ENCODE measurements at places on chromosomes 1 and 21. TPM values are rescaled to one million over a fixed set of nuclear protein-coding genes. Genes with fewer than 3 reads are reported as not detected.

Gene CYP4A22
- not detected for total RNA-seq

Gene RGS13
- not detected for total RNA-seq

Gene LCE1B
- total RNA-seq, result not detected

Gene UBE2Q1
- total RNA-seq, result 53.2 TPM

Gene GNAT2
- not detected for total RNA-seq

Gene DENND4B
- total RNA-seq, result 51.6 TPM

Gene PTPRC
- total RNA-seq, result 9.7 TPM

Gene NLRP3
- 1.2 TPM for total RNA-seq

- no peak for DNase-seq
Measured at GRCh38 chr1:199815947-199816346, 211.6 kb upstream of the NR5A2 start.

DNA sequence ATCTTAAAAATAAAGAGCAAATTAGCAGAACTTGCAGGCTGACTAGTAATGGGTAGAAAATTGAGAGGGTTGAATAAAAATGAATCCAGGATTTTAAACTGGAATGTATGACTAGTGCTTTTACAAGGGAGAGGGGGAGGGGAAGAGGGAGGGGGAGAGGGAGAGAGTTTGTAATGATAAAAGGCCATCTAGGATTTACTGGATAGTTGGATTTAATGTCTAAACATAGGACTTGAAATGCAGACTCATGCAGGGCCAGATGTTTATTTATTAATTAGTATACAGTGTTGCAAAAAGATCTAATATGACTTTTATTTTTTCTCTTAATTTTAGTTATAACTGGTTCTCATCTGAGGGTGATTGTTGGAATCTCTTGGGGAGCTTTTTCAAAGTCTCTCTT lies 4.3 kb downstream of the ZNF326 start:
- DNase-seq, result no peak

GRCh38 chr1:20721117-20722061 lies 3.6 kb upstream of the KIF17 start:
- no peak for DNase-seq

DNA sequence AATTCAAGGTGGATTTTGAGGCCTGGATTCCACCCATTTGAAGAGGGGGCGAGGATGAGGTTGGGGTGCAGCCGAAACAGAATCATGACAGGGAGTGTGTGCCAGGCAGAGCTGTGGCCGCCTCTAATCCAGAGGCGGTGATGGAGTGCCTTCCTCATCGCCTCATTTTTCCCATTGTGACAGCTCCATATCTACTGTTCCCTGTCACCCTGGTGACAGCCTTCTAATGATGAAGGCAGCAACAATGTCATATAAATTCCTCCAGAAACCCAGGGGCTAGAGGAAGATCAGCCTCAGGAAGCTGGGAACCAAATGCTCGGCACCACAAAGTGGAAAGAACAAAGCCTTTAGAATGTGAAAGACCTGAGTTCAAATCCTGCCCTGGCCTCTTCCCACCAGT lies 42.0 kb downstream of the LRRN2 start:
- no peak for DNase-seq

GRCh38 chr1:20875198-20875973 lies 88.3 kb upstream of the HP1BP3 start:
- no peak for DNase-seq

DNA sequence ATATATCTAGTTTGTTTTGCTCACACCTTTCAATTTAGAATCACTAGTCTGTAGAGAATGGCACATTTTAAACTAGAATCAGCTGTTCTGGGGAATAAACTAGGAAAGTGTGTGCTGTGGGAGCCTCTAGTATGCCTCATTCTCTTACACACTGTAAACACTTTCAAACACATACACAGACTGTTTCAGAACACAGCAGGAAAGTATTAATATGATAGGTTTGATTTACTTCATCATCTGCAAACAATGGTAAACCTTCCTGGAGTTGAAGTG lies 67.1 kb upstream of the ABCG1 start:
- no peak for DNase-seq

DNA sequence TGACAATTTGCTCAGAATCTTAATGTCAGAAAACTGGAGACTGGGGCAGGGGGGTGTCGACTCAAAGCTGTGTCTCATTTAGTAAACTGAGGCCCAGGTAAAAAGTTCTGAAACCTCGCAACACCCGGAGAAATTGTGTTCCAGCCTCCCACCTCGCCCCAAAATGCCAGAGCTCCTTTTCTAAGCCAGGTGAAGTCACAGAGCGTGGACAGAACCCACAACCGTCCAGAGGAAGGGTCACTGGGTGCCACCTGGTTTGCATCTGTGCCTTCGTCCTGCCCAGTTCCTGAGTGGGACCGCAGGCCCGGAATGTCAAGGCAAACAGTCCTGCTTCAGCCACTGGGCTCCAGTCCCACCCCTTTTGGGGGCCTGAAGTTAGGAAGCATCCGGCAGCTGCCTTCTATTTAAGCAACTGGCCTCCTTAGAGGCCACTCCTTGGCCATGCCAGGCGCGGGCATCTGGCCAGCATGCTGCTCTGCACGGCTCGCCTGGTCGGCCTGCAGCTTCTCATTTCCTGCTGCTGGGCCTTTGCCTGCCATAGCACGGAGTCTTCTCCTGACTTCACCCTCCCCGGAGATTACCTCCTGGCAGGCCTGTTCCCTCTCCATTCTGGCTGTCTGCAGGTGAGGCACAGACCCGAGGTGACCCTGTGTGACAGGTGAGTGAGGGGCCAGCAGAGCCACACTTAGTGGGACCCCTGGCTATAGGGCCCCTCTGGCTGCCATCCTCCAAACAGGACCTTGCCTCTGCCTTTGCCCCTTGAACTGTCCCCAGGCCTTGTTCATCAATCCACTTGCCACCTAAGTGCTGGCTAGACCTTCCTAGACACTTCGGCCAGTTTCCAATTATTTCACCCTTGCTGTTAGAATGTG lies at the start of gene TAS1R1:
TSS of gene TAS1R1 (plus strand) at position 401 of the 872 bp plus-strand sequence. CDS start at position 468, 67 bp downstream.
- no peak for DNase-seq

GRCh38 chr21:42640486-42640885 lies 12.9 kb upstream of the PDE9A start:
- DNase-seq, result no peak

GRCh38 chr1:119966020-119966419 lies 69.7 kb upstream of the ADAM30 start:
- DNase-seq, result no peak

- no peak for DNase-seq
Measured at GRCh38 chr1:204983136-204983535, 59.9 kb upstream of the CNTN2 start.

DNA sequence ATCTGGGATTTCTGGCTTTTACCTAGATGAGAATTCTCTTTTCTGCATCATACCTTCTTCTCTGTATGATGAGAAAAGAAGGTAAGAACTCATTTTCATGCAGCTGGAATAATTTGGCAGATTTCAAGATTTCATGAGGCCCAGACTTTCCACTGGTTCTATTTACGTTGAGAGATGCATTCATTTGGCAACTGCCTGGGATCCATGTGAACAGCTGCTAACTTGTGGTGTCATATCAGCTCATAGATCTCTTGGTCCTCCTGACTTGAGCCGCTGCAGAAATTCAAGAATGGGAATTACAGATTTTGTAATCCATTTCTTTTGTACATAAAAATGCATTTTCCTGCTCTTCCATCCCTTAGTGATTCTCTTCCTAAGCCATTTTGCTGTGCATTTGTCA lies 17.1 kb upstream of the C1orf87 start:
- DNase-seq, result no peak

GRCh38 chr1:46183079-46183847 lies 7.0 kb upstream of the P3R3URF start:
- DNase-seq, result no peak

- no peak for DNase-seq
Measured at GRCh38 chr1:161342821-161343220, 24.9 kb downstream of the CFAP126 start.

- no peak for DNase-seq
Measured at GRCh38 chr1:70090141-70090540, 115.2 kb downstream of the LRRC40 start.
